NCI-H82 (cell line): ENCODE measurements at places on chromosomes 4 and X.

DNA sequence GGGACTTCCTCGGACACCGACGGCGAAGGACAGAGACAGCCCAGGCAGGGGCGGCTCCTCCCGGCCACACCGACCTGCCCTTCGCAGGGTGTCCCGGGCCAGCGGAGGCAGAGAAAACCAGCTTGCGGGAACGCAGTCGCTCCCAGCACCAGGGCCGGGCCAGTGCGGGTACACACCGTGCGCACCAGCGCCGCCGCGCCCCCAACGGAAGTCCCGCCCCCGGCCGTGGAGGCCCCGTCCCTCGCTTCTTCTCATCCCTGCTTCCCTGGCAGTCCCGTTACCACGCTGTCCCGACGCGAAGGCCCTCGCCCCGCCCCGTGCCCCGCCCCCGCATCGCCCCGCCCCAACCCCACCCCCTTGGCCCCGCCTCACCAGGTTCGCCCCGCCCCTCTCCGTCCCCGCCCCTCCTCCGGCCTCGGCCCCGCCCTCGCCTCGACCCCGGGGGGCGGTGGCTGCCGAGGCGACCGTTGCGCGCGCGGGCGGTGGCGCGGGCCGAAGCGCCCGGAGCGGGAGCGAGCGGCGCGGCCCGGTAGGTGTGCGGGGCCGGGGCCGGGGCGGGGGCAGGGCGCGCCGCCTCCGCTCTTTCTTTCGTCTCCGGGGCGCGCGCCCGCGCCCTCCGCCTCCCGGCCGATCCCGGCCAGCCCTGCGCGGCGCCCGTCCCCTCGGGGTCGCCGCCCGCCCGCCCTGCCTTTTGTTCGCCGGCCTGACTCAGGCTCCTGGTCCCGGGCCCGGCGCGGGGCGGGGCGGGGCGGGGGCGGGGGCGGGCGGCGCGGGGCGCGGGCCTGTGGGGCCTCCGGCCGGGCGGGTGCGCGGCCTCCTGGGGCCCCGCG is at the start of gene RGS12:
RGS12 (plus strand) TSS at position 451 of the 830 bp plus-strand sequence. CDS start 23,150 bp downstream, outside the sequence.
- DNase-seq = peak; percentile 92

GRCh38 chrX:38220415-38221390 is at the start of gene SRPX:
Gene SRPX (minus strand): TSS chrX:38220871. CDS start chrX:38220792, 79 bp downstream.
- peak; percentile 33 for DNase-seq

DNA sequence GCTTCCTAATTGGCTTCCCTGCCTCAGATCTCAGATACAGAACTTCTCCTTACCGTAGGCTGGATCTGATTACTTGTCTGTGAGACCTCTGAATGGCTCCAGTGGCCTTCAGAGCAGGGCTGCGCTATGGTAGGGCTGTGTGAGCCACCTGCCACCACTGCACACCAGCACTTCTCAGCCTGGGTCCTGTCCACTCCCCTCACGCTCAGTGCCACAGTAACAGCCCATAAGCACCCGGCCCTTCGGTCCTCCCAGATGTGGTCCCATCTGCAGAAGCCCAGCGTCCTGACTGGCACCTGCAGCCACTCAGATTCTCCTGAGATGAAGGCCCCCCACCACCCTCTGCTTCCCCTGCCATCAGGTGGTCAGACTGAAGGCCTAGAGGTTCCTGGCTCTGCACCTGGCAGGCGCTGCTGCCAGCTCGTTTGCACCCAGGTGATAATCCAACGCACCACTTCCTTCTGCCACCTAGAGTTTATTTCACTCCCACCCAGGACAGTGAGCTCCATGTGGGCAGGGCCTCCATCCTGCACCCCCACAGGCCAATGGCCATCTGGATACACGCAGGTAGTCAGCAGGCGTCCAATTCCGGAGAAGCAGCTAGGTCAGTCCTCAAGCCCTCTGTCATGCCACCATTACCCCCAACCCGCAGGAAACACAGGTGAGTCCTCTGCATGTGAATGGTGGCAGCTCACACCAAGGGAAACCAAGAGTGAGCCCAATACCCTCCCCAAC is 5.4 kb downstream of the WDR1 start:
- no peak for DNase-seq

- DNase-seq = no peak
Observed at GRCh38 chrX:39563178-39563577, 534.6 kb downstream of the BCOR start.
